HS-5 (cell line): ENCODE measurements at places on chromosomes 7 and 10.

- no peak for DNase-seq
Observed at GRCh38 chr7:99199226-99199625, 8.7 kb downstream of the KPNA7 start.

DNA sequence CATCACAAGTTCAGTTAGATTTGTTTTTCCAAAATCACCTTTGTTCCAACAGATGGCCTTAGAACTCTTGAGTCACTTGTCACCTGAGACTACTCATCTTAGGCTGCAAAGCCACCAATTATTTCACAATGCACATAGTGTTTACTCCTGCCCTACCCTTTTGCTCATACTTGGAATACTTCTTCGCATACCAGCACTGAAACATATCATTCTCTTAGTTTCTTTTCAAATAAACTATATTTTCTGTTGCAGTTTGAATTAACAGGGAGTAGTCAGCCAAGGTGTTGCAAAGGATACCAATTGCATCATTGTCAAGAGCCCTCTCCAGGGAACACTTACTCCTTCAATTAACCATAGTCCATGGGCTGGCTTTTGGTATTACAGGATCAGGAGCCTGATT is 71.0 kb downstream of the CASD1 start:
- no peak for DNase-seq

DNA sequence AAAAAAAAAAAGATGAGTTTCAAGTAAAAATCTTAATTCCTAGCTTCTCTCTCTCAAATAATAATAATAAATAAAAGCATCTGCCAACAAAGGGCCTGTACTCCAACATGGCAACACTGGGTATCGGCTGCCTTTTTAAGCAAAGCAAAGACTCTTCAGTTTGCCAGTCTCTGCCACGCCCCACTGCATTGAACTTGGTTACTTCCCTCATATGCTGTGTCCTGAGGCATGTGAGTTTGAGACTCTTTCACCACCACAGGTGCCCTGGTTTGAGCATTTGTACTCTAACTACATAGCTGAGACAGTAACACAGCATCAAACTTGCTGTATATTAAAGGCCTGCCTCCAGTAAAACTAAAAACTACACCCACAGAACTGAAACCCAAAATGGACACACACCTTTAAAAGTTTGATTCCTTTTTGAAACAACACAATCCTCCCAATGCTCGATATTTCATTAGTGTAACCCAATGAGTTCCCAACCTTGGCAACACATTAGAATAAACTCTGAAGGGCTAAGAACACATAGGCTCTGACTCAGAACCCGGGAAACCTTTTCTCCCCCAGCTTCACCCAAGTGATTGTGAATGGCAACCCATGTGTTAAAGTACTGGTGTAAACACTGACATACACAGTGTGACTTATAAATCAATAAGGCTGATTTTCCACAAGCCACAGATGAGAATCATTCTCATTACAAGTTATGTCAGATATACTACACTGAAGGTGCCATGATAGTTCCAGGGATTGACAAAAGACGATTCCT is 12.0 kb downstream of the JAZF1 start:
- DNase-seq = no peak

- DNase-seq = no peak
Observed at GRCh38 chr10:3830946-3831345, 45.9 kb upstream of the KLF6 start.

- no peak for DNase-seq
Observed at GRCh38 chr7:122135275-122135674, 8.8 kb downstream of the AASS start.

- no peak for DNase-seq
Observed at GRCh38 chr7:123645516-123645915, 10.2 kb upstream of the LMOD2 start.

DNA sequence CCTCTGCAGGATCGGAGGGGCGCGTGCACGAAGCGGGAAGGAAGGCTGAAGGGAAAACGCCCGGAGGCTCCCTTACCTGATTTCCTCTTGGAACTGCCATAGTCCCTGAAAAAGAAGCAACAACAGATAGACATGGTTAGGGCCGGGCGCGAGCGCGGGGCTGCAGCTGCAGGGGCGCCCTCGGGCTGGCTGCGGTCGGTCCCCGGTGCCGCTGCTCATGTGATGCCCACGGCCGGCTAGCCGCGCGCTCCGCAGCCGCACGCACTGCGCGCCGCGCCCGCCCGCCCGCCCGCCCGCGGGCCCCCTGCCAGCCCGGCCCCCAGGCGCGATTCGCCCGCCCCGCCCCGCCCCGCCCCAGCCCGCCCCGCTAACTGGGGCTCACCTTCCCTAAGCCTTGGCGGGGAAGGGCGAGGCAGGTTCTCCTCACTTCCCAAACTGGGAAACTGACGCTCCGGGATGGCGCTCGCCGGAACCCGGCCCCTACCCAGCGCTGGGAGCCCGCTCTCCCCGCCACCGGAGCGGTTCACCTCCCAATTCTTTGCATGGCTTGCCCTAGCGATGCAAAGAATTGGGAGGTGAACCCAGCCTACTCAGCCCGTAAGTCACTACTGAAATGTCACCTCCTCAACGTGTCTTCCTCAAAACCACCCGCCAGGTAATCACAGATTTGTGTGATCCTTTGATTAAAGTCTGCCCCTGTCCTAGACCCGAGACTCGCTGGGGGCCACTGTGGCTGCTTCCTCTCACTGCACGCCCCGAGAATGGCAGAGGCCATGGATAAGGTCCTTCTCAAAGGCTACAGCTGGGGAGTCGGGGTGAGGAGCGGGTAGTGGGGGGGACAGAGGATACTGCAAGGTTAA is 162.2 kb downstream of the SH3PXD2A start:
- DNase-seq = no peak

DNA sequence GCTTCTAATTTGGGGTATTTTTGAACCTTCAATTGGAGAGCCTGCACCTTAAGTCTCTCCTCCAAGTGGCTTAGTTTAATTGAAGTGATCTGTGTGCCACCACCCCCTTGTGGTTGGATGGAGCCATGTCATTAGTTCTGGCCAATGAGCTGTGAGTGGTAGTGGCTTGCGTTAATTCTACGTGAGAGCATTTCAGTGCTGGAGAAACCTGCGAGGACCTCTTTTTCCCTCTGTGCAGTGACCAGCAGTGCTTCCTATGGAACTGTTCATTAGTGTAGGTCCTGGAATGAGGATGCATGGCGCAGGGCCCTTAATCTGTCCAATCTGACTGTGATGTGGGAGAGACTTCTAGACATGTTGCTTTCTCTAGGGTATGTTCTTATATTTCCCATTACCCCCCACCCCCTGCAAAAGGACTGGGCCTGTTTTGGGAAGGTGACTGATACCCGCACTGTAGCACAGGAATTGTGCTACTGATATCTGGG is 3.8 kb downstream of the HILPDA start:
- DNase-seq = no peak

GRCh38 chr7:80428161-80429054 is 83.5 kb downstream of the GNAT3 start:
- DNase-seq = no peak

GRCh38 chr7:6157685-6158423 is 114.6 kb downstream of the CYTH3 start:
- DNase-seq = no peak

GRCh38 chr7:4519819-4520520 is 162.1 kb upstream of the FOXK1 start:
- DNase-seq = no peak

DNA sequence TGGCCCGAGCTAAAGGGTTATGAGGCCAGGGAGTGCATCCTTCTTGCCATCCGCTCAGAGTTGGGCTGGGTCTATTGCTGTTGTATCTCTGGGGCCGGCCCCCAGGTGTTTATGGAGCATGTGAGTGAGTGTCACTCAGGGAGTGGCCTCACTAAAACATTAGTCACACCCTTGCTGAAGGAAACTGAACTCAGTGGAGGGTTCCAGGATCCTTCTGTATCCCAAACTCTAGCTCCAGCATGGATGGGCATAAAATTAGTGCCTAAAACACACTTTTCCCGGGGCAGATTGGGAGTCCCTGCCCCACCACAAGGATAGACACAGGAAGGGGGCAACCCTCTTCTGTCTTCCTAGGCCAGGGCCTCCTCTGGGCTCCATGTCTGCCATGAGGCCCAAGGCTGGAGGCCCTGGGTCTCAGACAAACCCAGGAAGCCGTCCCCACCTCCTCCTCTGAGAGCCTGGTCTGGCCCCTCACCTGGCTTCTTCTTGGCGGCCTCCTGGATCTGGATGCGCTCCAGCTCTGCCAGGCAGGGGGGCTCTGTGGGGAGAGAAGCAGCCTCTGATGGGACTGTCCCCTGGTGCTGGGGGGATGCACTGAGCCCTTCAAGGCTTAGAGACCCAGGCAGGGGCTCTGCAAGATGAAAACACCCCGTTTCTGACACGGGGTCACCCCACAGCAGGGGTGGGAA is 24.5 kb downstream of the SPOCK2 start:
- DNase-seq = no peak

- DNase-seq = no peak
Observed at GRCh38 chr10:125283191-125283835, 123.0 kb upstream of the CTBP2 start.

- DNase-seq = no peak
Observed at GRCh38 chr10:88971221-88972061, 18.9 kb upstream of the ACTA2 start.

- no peak for DNase-seq
Observed at GRCh38 chr7:4830176-4830575, 31.7 kb downstream of the PAPOLB start.

- DNase-seq = no peak
Observed at GRCh38 chr7:20347680-20348079, 17.0 kb downstream of the ITGB8 start.

DNA sequence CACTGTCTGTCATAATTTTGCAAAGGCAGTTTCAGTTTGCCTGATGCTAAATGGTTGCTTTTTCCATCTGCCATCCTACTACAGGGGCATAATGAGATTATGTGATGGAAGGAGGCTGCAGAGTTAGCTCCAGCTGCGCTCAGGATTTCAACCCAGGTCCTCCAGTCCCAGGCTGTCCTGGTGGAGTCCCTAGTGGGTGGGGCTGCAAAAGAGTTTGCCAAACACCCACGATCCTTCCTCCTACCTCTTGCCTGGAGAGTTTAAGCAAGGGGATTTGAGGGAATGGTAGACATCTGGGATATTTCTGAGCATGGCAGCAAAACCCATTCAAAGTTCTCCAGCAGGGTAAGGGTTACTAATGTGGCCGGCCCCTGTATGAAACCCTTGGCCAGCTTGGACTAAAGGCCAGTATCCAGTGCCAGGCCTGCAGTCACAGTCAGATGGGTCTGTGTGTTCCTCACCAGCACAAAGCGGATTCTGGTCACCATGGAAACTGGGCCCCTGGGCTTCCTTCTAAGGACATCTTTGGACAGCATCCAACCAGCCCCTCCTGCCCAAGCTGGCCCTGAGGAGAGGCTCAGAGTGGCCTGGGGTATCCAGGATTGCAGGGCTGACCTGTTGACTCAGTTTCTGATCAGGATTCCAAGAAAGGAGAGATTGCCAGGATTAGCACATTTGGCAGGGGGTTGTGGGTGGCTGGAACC is 42.7 kb upstream of the CHST3 start:
- DNase-seq = no peak

DNA sequence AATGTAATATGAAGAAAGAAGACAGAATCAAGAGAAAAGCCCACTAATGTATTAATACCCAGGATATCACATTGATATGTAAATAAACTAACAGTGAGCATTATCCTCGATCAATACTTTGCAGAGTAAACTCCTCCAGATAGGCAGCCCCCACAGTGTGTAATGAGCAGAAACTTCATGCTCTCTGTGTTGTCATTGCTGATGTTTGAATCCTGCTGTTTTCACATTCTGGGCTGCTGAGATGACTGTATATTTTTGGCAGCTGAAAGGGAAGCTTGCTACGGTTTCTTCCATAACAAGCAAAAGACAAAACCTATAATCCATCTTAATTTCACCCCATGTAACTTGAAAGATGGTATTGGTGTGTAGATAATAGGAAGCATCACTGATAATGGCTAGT is 15.3 kb upstream of the THSD7A start:
- DNase-seq = no peak

DNA sequence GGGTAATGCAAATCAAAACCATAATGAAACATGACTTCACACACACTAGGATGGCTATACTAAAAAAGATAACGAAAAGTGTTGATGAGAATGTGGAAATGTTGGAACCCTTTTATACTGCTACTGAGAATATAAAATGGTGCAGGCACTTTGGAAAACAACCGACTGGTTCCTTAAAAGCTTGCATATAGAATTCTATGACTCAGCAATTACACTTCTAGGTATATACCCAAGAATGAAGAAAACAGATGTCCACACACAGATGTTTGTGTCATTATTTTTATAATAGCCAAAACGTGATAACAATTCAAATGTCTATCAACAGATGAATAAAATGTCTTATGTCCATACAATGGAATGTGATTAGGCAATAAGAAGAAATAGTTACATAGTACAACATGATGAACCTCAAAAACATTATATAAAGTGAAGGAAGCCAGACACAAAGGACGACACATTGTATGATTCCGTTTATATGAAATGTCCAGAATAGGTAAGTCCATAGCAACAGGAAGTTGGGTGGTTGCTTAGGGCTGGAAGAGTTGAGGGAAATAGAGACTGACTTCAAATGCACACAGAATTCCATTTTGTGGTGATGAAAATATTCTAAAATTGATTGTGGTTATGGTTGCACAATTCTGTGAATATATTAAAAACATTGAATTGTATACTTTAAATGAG is 148.3 kb upstream of the PHYHIPL start:
- peak; percentile 64 for DNase-seq

GRCh38 chr7:40978047-40978446 is 724.8 kb downstream of the INHBA start:
- no peak for DNase-seq

DNA sequence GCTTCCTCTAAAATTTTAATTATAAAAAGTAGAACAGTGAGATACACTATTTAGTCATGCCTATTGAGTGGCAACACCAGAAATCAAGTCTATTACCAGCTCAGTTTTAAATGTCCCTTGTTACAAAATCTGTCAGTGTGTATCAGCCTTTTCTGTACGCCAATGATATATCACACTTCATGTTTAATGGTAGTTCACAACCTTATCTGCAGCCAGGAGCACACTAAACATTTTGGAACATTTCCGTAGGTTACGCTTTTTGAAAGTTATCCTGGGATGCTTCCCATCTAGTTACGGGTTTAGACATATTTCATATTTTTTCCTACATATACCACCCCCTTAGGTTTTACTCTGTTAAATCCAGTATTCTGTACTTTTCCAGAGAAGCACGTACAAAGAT is 5.4 kb downstream of the HNRNPA2B1 start:
- no peak for DNase-seq

- DNase-seq = no peak
Observed at GRCh38 chr10:2850202-2850601, 217.1 kb upstream of the PFKP start.

- DNase-seq = no peak
Observed at GRCh38 chr7:94440451-94441039, 45.9 kb downstream of the COL1A2 start.

DNA sequence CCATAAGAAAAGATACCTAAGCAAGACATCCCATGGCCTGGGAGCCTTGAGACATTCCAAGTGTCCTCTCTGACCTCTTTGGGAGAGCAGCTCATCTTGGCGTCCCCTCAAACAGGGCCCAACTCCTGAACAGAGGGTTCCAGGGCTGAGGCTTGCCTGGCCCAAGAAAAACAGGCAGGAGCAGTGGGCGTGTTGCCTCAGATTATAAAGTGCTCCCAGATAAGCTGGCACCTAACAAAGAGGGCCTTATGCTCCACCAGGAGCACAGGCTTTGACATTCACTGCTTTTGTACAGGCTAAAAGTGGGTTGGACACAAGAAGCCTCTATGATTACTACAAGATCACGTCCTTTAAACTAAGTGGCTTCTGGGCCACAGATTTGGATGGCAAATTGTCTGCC is 193.1 kb downstream of the FGFR2 start:
- no peak for DNase-seq
